ENCODE measurements at places on chromosomes 3 and 15. TPM values are rescaled to one million over a fixed set of nuclear protein-coding genes. Genes with fewer than 3 reads are reported as not detected.

Gene TMEM108
- 0.12 TPM for total RNA-seq

Gene C2CD4A
- 0.46 TPM for total RNA-seq

Gene TMED3
- 44.8 TPM for total RNA-seq

Gene NR2C2
- total RNA-seq, result 75.9 TPM

Gene CYP8B1
- not detected for total RNA-seq

Gene FGD5
- total RNA-seq, result not detected

GRCh38 chr15:42111924-42112323, 17.6 kb upstream of the PLA2G4D start:
- no peak for DNase-seq

DNA sequence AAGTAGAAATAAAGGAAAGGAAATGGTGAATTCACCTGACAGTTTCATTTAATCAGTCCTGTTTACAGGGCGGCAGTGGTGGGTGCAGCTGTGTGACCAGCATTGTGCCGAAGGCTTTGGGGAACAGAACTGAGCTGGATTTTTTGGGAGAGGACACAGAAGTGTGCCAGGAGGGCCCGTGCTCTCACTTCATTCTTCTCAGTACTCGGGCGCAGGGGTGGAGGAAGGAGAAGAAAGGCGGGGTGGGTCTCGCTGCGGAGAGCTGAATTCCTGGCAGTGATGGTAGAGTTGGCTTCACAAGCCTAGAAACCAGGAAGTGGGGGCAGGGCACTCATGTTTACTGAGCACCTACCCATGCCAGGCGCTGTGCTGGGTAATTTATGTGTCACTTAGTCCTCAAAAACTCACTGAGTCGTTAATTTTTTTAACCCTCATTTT, 64.6 kb downstream of the CRTC3 start:
- DNase-seq, result peak; percentile 88

- no peak for DNase-seq
Observed at GRCh38 chr15:90957031-90957790, 2.5 kb downstream of the RCCD1 start.

GRCh38 chr3:6867269-6867668, 6.4 kb downstream of the GRM7 start:
- DNase-seq, result no peak

DNA sequence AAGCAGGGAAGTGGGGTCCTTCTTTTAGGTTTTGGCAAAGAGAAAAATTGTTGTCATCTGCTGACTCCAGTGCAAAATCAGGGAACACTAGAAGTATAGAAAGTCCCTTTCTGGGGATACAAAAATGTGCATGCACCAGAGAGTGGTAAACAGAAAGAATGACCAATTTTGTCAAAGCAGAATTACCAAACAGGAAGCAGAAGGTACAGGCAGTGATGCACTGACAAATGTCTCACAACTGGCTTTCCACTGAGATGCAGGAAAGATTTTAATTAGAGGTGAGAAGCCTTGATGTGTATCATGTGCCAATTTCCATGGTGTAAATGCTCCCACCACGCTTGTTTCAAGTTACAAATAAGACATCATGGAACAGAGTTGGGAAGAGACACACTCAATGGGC, 66.0 kb downstream of the TRIM69 start:
- DNase-seq, result no peak

- DNase-seq, result no peak
Observed at GRCh38 chr3:156579427-156579851, 24.5 kb upstream of the SSR3 start.

- DNase-seq, result peak; percentile 71
Observed at GRCh38 chr3:16512435-16513140, 911 bp downstream of the RFTN1 start.

- DNase-seq, result no peak
Observed at GRCh38 chr3:44960387-44961026, 15.5 kb downstream of the ZDHHC3 start.

DNA sequence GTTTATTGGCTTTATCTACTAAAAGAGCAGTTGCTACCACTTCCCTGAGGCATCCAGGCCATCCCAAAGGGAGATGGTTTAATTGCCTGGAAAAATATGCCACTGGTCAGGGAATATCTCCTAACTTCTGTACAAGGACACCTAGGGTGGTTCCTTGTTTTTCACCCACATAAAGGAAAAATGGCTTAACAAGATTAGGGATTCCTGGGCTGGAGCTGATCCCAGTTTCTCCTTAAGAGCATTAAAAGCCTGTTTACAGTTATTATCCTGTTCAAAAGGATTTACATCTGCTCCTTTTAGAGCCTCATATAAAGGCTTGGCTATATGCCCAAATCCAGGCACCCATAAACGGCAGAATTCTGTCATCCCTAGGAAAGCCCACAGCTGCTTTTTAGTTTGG, 70.2 kb upstream of the WNT7A start:
- DNase-seq, result no peak

DNA sequence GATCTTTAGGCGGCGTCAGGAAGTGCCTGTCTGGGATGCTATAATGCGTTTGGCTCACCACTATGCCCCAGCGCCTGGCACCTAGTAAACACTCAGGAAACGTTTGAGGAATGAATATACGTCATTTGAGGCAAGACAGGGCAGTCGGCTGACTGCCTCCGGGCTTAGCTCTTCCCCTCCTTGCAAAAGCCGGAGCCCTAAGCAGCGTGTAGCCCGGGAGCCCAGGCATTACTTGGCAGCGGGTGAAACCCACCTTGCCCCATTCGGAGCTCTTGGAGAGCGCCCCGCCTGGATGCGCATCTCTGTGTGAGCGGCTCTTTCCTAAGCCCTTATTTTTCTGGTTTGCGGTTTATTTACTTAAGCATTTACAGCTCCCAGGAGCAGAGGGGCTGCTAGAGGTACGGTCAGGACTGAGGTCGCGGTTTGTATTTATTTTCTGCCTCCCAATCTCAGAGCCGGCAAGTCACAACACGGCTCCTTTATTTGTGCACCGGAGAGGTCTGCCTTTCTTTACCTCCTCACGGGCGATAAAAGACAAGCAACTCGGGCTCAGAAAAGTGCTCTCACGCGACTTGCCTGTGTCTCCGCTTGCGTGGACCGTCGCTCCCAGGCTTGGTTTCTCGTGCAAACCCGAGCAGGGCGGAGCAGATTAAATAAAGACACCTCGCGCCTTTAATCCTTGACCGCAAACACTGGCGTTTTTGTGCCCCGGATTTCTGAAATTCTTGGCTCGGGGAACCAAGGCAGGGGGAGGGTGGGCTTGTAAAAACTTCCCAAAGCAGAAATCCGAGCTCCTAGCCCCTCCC, 737 bp upstream of the ITPR1 start:
- peak; percentile 51 for DNase-seq

- no peak for DNase-seq
Observed at GRCh38 chr3:99878005-99878404, 60.3 kb downstream of the CMSS1 start.

GRCh38 chr3:10356461-10356981, 35.6 kb upstream of the SEC13 start:
- no peak for DNase-seq

DNA sequence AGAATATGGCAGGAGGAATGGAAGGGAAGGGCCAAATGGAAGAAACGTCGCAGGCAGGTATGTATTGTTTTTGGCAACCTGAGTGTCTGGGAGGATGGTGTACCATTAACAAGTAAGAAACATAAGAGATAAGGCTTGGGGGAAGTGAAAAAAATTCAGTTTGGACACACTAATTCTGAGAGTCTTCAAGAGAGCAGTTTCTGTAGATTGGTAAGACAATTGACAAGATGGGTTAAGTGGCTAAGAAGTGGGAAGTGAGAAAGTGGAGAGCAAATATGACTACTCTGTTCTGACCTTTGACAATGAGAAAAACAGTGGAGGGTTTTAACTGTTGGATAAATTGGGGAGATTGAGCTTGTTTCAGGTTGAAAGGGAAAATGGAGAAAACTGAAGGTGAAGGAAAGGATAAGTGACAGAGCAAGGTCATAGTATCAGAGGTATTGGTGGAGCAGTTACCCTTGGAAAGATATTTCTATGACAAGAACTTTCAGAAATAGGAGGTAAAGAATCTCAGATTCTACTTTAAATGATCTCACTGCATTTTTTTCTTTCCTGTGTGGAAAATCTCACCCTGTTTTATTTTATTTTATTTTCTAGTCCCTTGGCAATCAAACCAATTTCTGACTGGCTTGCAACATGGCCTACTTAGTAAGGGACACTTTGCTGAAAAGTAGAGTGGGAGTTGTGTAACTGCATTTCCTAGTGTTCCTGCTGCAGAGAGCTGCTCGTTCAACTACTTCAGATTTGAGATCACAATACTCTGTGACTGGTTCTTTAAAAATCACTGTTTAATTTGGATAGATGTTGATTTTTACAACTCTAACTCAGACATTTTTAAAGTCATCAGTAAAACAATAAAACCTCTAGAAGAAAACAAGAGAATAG, 23.1 kb upstream of the GABPB1 start:
- peak; percentile 16 for DNase-seq
